ENCODE measurements at places on chromosomes 5 and 9.

DNA sequence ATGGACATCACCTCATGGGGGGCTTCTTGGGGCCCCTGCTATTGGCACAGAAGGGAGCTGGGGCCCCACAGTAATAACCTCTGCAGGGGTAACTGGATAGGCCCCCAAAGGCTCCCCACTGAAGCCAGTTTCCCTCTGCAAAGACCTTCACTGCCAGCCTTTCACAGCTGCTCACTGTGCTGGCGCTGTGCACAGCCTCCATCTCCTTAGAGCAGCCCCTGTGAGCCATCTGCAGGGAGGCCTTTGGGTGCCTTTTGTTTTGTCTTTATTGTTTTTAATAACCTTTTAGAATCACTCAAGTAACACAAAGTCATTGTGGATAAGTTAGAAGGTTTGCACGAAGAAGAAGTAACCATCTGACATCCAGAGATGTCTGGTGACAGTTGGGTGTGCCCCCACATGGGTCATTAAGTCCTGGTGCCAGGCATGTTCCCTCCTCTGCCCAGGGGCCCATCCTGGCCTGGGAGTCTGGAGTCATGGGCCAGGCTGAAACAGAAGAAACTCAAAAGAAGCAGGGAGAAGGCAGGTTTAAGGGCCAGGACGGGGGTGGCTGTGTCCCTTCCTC, 42.7 kb downstream of the NCS1 start:
- no peak for DNase-seq

- no peak for DNase-seq
These were observed 138.7 kb downstream of the ZNF354C start for GRCh38 chr5:179198825-179199224.

DNA sequence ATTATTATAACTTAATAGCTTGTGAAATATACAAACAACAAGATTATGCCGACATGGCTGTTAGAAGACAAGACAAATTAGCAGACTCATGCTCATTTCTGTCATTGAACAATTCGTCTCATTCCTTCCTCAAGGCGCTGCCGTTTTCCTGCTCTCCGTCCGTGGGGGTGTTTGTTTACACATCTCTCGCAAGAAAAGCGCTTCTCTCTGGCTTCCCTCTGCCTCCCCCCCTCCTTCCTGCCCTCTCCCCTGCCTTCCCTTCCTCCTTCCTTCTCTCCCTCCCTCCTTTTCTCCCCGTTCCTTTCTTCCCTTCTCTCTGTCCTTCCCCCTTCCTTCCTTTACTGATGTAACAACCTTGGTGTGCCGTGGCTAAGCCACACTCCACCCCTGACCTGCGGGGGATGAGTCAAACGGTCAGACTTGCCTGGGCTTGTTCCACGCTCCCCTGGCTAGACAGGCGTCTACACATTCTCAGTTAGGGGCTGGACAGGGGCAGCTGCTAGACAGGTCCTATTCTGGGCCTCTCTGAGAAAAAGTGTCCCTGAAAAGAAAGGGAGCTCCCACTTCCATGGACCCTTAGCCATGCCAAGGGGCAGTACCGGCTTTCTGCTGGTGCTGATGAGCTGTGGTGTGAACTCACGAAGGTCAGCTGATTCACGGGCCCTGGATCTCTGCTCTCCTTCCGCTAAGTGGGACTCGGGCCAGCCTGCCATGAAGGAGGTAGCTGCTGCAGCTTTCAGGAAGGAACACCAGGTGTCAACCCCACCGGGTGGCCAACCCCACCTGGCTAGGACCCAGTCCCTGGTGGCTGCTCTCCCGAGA, 32.0 kb upstream of the SPTLC1 start:
- no peak for DNase-seq

GRCh38 chr9:81631218-81631745, 58.1 kb downstream of the TLE1 start:
- no peak for DNase-seq

- no peak for DNase-seq
These were observed 78.4 kb downstream of the TMEM161B start for GRCh38 chr5:88190106-88190834.

- no peak for DNase-seq
These were observed 55.8 kb downstream of the NSD1 start for GRCh38 chr5:177189416-177189815.

DNA sequence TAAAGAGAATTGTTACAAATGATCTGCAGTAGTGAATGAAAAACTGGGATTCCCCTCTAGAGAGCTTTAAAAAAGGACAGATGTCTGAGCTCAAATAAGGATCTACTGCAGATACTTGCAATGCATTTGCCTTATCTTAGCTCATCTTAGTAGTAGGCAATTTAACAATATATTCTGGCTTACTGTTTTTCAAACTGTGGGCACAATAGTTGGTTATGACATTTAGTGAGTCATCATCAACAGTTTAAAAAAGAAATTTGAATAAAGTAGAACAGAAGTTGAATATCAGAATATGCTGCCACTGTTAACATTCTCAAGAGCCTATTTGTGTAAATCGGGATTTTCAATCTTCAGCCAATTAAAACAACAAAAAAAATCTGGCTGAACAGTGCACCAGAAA, 6.7 kb upstream of the CAST start:
- DNase-seq: no peak

- no peak for DNase-seq
These were observed 31.6 kb downstream of the ACSL6 start for GRCh38 chr5:131979816-131980215.

- no peak for DNase-seq
These were observed 36.2 kb downstream of the NEK6 start for GRCh38 chr9:124293718-124294506.

- DNase-seq: no peak
These were observed 120.0 kb downstream of the DAB2IP start for GRCh38 chr9:121771418-121771817.

- no peak for DNase-seq
These were observed 438 bp downstream of the SOX30 start for GRCh38 chr5:157651623-157652376.

- no peak for DNase-seq
These were observed 930 bp downstream of the ANKS6 start for GRCh38 chr9:98795295-98795955.

DNA sequence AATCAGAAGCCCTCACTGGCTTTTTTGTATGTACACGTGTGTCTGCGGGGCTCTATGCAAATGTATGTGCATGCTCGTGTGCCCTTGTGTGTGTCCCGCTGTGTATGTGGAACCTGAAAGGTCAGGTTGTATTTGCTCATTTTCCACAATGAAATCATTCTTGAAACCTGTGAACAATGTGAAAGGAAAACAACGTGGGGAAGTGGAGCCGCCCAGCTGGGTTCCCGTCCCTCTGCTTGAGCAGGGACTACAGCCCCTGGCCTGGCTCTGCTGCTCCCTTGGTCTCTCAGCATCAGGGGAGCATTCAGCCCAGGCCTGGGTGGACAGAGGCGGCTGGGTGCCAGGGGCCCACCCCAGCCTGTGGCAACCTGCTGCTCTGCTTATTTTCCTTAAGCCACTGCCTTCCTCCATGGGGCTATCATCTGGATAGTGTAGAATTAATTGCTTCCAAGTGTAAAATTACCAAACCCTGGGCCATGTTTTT, 3.0 kb downstream of the ECSCR start:
- DNase-seq: no peak

DNA sequence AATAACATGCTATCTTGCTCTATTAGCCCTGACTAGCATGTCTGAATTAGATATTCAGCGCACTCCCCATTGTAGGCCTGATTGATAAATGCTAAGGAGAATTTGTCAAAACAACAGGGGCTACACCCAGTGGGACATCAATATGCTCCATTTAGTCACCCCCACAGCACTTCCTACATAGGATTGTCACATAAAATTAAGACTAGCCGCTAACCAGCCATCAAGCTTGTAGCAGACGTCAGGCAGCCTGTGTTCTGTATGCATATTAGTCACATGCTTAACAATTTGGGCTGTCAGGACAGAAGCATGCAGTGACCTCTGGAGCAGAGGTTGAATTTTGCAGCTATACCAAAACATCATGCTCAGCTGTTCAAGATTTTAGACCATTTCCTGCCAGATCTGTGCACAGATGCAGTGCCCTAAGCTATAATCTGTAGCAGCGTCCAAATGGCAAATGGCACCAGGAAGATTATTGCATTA, 197.4 kb upstream of the ISL1 start:
- no peak for DNase-seq

DNA sequence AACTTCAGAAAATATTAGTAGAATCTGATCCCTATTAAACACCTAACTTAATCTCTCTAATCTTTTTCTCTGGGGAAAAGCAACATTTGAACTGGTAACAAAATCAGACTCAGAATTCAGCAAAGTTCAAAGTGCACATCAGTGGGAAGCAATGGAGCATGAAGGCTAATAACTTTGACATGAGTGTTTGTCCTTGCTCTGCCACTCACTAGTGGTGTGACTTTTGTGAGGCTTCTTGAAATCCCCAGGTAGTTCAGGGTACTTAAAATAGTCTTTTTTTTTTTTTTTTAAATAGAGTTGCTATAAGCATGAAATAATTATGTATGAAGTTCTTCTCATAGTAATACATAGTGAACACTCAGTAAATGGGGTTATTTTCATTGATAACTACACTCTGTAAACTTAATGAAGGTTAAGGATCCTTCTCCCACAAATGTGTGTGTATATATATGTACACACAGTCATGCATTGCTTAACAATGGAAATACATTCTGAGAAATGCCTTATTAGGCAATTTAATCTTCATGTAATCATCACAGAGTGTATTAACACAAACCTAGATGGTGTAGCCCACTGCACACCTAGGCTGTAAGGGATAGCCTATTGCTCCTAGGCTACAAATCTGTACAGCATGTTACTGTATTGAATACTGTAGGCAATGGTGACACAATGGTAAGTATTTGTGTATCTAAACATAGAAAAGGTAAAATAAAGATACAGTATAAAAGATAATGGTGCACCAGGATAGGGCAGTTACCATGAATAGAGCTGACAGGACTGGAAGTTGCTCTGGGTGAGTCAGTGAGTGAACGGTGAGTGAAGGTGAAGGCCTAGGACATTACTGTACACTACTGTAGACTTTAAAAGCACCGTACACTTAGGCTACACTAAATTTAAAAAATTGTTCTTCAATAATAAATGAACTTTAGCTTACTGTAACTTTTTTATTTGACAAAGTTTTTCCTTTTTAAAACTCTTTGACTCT, 73.3 kb upstream of the HMHB1 start:
- DNase-seq: no peak

DNA sequence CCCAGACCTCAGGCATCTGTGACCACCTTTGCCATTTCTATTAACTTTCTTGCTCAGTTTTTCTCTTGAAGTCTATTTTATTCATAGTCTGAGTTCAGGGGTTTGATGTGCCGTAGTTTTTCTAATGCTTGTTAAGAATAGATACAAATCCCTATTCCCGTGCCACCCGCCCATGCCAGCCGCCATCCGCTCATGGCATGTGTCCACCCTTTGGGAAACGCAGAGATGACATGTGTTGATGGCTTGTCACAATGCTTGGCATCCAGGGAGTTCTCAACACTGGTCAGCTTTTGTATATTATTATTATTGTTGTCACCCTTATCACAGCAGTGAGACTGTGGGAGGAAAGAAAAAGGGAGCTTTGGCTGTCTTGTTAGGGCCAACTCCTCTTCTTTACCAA, 17.3 kb upstream of the ANGPTL2 start:
- DNase-seq: no peak

DNA sequence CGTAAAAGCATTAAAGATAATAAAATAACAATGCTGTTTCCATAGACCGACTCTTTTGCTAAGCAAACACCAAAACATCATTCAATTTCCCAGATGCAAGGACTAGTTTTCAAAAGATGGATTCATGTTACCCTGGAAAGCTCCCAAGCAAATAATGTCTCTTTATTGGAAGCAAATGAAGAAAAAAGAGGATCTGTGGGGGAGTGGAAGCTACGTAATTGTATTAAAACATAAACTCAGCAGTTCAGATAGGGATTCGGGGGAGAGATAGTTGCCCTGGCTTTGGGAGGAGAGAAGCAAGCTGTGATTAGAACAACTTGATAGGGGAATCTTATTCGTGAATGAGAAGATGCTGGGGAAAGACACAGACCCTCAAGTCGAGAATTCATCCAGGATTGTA, 491.0 kb upstream of the CLINT1 start:
- DNase-seq: no peak

DNA sequence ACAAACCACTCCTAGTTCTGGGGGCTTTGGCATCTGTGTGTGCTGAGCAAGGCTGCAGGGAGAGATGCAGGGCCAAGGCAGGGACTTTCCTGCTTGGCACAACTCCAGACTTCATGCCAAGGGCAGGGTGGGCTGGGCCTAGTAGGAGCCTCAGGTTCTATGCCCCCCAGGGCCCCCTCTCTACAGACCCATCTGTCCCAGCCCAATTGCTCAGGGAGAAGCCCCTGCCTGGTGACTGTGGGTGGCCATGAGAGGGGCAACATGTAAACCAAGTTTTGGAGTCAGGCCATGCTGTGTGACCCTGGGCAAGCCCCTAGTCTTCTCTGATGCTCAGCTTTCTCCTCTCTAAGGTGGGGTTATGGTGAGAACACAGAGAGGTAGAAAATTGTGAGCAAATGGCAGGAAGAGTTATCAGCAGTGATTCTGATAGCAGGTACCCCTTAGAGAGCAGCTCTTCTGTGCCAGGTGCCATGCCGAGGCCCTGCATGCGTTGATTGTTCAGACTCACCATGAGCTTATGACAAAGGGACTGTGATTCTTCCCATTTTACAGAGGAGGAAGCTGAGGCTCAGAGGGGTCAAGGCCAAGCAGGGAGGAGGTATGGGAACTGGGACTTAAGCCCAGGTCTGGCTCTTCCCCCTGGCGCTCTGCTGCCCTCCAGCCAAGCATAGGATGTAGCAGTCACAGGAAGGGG, 5.2 kb downstream of the OLFML2A start:
- no peak for DNase-seq

DNA sequence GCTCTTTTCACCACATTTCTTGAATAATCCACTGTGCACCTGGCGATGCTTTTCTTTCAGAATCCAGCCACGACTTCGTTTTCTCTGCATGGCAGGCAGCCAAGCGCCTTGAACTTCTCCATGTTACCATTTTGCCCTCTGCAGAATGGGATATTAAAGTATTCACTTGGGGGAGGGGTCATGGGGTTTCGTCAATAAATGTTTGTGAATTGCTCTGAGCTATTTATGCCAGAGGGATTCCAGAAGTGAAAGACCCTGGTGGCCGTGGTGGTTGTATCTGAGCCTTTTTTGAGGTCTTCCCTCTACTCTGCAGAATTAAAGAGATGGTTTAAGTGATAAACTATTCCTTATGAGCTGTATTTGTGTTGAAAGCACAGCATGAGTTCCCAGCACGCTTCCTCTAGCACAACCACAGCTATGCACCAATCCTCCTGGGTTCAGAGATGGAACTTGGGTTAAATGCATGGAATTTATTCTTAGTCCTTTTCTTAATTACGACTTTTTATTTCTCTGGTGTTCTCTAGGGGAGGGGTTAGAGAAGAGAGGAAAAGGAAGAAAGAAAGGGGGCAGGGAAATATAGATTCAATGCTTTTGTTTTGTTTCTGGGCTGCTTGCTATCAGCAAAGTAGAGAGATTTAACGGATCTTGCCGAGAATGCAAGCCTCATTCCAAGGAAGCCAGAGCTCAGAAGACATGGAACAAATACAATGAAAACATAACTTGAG, 478.2 kb upstream of the TNC start:
- no peak for DNase-seq

- DNase-seq: no peak
These were observed 20.8 kb upstream of the CKMT2 start for GRCh38 chr5:81212211-81212751.

Data from DND-41 (cell line).